ENCODE measurements at places on chromosomes 3 and 15. TPM values are rescaled to one million over a fixed set of nuclear protein-coding genes. Genes with fewer than 3 reads are reported as not detected.

ATP13A4 gene
- polyA plus RNA-seq: 6.2 TPM

SEMA3B gene
- 9.6 TPM for polyA plus RNA-seq

JAGN1 gene
- polyA plus RNA-seq: 26.5 TPM

LRRC49 gene
- polyA plus RNA-seq: 141 TPM

CYB561D2 gene
- polyA plus RNA-seq: 21.2 TPM

KBTBD12 gene
- polyA plus RNA-seq: not detected

CCDC9B gene
- not detected for polyA plus RNA-seq

ABHD14A gene
- 57.8 TPM for polyA plus RNA-seq

PTH1R gene
- polyA plus RNA-seq: not detected

MESP2 gene
- not detected for polyA plus RNA-seq

IL12A gene
- not detected for polyA plus RNA-seq

C3orf20 gene
- not detected for polyA plus RNA-seq

BOC gene
- 0.53 TPM for polyA plus RNA-seq

KNL1 gene
- 0.38 TPM for polyA plus RNA-seq

AP2M1 gene
- polyA plus RNA-seq: 551 TPM

SLCO2A1 gene
- polyA plus RNA-seq: not detected

NR2E3 gene
- polyA plus RNA-seq: not detected

ALDH1L1 gene
- not detected for polyA plus RNA-seq

ANKRD34C gene
- not detected for polyA plus RNA-seq

IQCH gene
- polyA plus RNA-seq: 8.4 TPM

FANCD2 gene
- 3.3 TPM for polyA plus RNA-seq

DNAH12 gene
- polyA plus RNA-seq: 1.8 TPM

GOLGA8G gene
- not detected for polyA plus RNA-seq

RAB6B gene
- polyA plus RNA-seq: 60.8 TPM

RTP1 gene
- polyA plus RNA-seq: 2.0 TPM

SERPINI1 gene
- polyA plus RNA-seq: 150 TPM

DNAJC13 gene
- 37.0 TPM for polyA plus RNA-seq
